ENCODE measurements at places on chromosomes 4 and X. TPM values are rescaled to one million over a fixed set of nuclear protein-coding genes. Genes with fewer than 3 reads are reported as not detected.

DNA sequence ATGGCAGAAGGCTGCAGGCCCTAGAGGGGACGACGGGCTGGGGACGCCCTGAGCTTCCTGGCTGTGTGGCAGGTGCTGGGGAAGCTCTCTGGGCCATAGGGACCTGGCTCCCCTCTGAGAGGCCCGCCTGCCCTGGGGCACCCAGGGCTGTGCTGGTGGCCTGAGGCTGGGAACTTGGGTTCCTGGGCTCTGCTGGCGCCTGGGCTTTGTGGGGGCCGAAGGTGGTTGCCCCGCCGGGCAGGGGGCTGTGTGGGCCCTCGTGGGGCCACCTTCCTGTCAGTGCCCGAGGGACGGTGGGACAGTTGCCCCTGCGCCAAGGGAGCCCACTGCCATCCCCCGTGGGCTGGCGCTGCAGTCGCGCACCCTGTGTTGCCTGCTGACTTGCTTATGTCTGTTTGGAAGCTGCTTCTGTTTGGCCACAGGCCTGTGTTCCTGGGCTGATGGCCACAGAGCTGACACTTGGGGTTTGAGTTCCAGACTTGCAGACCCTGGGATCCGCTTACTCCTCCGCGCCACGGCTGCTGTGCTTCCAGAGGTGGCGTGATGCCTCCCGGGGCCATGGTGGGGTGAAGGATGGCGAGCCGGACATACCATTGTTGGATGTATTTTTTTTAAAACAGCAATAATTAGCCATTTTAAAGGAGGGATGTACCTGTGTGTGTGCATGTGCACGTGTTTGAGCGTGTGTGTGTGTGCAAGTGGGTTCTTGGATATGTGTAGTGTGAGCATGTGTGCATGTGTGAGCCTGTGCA lies 8.5 kb downstream of the NAT8L start:
- DNase-seq: no peak

DNA sequence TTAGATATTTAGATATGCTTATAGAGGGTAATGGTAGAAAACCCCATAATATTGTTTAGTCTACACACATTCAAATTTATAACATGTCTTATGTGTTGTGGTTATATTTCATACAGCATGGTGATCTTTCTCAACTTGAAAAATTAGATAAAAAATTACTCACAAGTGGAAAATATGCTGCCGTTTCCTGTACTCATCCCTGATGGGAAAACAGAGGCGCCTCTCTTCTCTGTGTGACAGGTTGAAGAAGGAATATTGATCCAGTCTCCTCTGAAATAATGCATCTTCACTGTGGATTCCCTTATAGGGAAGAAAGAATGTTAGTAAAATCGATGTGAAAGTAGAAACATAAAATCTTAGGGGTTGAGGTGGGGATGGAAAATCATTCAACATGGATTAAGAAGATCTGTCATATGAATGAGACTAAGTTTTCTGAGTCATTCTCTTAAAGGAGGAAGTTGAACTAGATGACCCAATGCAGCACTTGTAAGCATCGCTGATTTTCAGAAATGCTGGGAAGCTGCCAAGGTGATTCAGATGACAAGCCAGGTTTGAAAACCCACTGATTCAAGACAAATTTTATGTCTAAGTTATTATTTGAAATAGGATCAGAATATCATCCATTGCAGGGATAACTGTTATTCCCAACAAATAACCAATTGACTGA lies 70.7 kb downstream of the ANKRD50 start:
- DNase-seq: peak; percentile 71

The OR13H1 gene
- total RNA-seq: not detected

The PDCL2 gene
- not detected for total RNA-seq

The CCDC149 gene
- 3.1 TPM for total RNA-seq

- no peak for DNase-seq
These were observed 262.7 kb downstream of the PDHA2 start for GRCh38 chr4:96102541-96103026.

DNA sequence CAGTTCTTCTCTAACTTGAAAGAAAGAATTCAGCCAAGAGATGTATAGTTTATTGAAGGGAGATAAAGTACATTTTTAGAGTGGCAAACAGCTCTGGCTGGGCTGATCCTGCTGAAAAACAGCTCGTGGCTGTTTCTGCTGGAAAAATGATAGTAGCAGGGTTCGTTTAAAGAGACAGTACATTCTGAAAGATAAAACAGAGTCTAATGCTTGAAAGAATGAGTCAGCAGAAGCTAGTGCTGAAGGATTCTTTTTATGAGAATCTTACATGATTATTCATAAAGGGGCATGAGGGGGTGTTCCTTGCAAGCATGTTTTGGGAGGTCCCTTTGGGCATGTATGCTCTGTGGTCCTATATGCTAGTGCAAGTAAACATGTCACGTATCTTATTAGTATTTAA lies 790.0 kb downstream of the PCDH18 start:
- peak; percentile 2 for DNase-seq

DNA sequence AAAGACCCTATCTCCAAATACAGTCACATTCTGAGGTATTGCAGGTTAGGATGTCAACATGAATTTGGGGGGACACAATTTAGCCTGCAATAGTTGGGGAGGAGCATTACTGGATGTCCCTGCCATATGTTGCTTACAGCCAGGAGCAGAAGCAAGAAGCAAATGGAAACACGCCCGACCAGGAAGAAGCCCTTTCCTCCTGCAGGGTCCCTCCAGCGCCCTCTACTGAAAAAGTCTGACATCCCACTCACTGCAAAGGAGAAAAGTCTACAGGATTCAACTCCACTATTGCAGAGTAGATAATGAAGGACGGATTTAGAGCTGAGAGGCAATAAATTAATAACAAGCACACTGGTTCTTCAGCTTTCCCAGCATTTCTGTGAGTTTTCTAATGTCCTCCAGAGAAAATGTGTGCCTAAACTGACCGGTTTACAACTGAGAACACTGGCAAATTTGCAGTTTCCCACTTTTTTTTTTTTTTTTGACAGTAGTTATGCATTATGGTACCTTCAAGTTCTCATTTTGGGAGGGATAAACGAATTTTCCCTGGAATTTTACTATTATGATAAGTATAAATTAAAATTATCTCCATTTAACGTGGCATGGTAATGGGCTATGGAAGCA lies 31.7 kb downstream of the COQ2 start:
- DNase-seq: peak; percentile 70

The IL21 gene
- not detected for total RNA-seq

GRCh38 chr4:21901281-21901680 lies 47.3 kb downstream of the KCNIP4 start:
- no peak for DNase-seq

GRCh38 chr4:182369211-182369610 lies 126.0 kb downstream of the TENM3 start:
- DNase-seq: peak; percentile 81

The TRO gene
- 28.2 TPM for total RNA-seq

DNA sequence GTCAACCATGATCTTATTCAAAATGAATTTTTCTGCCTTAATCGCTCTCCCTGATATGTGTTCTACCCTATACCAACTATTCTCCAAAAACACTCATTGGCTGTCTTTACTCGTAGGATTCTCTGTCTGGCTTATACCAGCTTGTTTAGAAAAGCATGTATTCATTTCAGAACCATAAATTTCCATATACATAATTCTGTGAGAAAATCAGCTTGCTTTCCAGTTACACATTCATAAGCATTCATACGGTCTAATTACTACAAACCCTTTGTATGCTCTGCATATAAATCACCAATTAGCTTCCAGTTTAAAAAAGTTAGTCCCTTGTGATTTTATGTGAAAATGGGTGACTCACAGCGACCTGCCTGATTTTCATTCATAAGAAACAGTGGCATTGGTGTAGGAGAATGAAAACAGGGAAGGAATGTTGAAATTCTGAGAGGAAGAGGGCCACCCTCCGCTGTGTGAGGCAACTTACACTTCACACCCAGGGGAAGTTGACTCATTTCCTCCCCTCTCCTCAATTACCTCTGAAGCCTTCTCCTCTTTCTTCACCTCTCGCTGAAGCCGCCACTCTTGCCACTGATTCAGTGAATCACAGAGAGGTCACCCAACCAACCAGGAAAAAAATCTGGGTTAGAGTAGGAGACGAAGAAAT lies 63.3 kb downstream of the MEPE start:
- peak; percentile 94 for DNase-seq

The BTK gene
- total RNA-seq: not detected

DNA sequence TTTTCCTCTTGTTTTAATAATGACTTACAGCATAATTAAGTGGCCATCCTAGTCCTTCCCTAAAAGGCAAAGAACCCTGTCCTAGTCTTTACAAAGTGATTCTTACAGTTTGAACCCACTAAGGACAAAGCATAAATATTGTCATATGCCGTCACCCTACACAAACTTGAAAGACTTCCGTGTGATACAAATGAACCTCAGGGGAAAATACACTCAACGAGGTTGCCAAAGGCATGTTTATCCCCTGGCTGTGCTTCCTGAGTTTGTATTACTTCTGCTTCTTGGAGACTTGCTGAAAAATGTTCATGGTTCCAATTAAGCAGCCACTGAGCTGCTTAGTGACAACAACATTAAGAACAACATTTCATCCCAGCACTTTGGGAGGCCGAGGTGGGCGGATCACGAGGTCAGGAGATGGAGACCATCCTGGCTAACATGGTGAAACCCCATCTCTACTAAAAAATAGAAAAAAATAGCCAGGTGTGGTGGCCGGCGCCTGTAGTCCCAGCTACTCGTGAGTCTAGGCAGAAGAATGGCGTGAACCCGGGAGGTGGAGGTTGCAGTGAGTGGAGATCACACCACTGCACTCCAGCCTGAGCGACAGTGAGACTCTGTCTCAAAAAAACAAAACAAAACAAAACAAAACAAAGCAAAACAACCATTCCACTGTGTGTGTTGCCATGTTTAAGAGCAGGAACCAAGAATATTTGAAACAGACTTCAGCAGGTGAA lies 16.2 kb downstream of the RASSF6 start:
- DNase-seq: no peak

DNA sequence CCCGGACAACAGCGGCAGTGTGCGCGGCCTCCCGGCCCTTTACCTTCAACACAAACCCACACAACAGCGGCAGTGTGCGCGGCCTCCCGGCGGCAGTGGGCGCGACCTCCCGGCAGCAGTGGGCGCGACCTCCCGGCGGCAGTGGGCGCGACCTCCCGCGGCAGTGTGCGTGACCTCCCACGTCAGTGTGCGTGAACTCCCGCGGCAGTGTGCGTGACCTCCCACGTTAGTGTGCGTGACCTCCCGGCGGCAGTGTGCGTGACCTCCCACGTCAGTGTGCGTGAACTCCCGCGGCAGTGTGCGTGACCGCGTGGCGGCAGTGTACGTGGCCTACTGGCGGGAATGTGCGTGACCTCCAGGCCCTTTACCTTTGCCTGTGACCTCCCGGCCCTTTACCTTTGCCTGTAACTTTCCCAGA lies 576.6 kb upstream of the FRG1 start:
- peak; percentile 66 for DNase-seq

- no peak for DNase-seq
These were observed 195.9 kb downstream of the SHOX start for GRCh38 chrX:826448-826847.

DNA sequence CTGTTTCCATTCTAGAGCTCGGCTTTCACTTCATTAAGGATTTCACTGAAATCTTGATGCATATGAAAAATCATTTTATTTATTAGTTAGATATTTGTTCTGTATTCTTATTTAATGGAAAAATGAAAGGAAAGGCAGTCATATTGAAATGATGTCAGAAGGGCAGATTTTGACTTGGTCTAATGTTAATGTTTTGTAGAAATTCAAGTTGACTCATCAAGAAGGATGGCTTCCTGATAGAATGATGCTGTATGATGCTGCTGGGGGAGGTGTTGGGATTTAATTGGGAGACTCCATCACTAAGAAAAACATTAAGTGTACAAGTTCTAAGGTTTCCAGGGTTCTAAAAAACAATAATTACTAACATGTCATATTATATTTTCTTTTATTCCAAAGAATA lies 204.8 kb downstream of the PDGFC start:
- DNase-seq: no peak

The ERAS gene
- total RNA-seq: not detected

- DNase-seq: no peak
These were observed 18.5 kb downstream of the ACSL1 start for GRCh38 chr4:184807256-184807655.
